A549 treated with CORT108297 at 1 μM for 4 hours (cell line): ENCODE measurements at places on chromosomes 13 and 19. TPM values are rescaled to one million over a fixed set of nuclear protein-coding genes. Genes with fewer than 3 reads are reported as not detected.

The SIGLEC8 gene
- not detected in 5 replicates for total RNA-seq

The OVOL3 gene
- total RNA-seq: 0.15 to 0.74 TPM (median 0.38 TPM) in 4 of 5 replicates, not detected in the other

The KRTDAP gene
- not detected in 5 replicates for total RNA-seq

The TSKS gene
- not detected in 5 replicates for total RNA-seq
